ENCODE measurements at places on chromosomes 5 and 9.
A peak's percentile ranks its signal among the peaks of the same experiment; 100 is the strongest.

DNA sequence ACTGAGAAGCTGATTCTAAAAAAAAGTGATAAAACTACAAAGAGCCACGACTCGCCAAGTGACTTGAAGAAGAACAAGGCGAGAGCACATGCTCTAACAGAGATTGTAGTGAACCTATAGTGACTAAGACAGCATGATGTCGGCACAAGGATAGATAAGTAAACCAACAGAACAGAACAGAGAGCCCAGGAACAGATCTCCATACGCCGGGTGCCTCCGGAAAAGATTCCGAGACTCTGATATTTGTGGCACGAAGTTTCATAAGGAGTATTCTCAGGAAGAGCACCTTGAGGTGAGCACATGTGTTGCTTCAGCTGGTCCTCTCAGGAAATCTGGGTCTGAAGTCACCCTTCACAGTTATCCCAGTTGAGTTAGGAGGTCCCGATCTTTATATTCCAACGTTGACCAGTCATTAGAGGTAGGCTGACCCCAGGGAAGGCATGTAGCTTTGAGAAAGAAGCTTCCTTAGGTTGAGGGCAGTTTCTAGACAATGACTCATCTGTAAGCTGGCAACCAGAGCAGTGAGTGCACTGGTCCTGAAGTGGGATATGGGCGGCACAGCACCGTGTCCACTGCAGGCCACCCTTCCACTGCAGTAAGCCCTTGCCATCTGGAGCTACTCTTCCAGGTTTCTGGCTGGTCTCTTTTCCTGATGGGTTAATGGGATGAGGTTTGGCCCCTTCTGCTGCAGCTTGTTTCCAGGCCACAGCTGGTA lies 13.6 kb upstream of the CLK4 start:
- no peak for DNase-seq

DNA sequence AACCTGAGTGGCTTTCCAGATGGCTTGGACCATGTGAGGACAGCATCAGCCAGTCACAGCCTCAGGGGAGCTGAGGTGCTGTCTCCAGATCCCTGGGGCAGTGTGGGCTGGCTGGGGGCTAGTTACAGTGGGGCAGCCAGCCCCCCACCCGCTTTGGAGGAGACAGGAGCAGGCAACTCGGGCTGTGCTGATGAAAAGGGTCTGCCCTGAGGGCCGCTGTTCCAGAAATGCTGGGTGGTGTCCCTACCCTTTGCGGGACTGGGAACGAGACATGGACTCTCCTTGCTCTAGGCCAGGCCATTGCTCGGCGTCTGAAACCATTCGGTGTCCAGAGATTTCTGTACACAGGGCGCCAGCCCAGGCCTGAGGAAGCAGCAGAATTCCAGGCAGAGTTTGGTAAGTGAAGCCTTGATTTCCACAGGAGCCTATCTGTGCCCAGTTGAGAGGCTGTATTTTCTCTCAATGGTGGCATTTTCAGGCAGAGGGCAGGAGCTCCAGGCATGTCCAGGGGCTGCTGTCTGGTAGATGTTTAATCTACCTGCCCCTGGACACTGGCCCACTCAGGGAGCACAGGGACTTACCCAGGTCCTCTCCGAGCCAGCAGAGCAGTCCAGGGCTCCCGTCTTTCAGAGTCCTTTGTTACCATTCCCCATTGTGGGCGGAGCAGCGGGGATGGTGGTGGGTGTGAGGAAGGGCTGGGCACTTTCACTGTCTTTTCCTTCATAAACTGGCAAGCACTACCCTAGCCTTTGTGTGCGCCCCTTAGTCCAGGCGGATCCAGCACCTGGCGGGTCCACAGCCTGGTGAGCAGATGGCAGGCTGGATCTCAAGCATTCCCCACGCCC lies 7.2 kb downstream of the GRHPR start:
- no peak for DNase-seq

DNA sequence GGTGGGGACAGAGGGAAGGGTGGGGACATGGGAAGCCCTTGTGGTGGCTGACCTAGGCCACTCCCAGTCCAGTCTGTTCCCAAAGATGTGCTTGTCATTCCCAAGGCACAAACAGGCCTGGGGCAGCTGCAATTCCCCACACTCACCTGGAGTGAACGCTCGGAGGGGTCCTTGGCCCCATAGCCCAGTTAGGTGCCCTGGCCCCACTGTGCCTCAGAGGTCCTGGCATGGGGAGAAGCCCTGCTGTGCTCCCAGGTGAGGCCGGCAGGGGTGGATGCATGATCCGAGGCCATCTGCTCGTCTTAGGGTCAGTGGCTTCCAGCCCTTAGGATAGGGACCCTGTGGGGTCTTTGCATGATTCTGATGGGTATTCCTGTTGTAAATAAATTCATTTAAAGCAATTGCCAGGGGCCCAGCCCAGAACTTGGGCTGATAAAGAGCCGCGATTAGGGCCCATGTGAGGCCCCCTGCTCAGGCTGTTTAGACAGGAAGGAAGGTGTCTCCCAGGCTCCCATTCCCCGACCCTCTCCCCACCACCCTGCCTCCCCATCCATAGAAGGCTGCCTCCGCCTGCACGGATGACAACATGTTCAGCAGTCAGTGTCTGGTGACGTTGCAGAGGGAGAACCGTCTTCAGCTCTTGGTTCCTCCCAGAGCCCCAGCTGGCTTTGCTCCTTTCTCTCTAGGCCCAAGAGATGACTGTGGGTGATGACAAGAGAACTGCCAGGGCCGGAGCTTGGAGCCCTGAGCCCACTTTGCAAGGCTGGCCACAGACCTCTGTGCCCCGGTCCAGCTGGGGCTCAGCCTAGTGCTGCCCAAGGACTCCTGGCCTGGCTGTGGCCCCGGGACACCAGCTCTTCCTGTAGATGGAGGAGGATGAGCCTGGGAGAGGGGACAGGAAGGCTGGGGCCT lies 28.4 kb upstream of the IRX4 start:
- no peak for DNase-seq

- no peak for DNase-seq
Observed at GRCh38 chr9:33139421-33140228, 27.5 kb downstream of the B4GALT1 start.

- no peak for DNase-seq
Observed at GRCh38 chr5:171242521-171242920, 66.5 kb upstream of the TLX3 start.

GRCh38 chr5:126445502-126446174 lies 22.4 kb downstream of the GRAMD2B start:
- no peak for DNase-seq

GRCh38 chr5:144583541-144584449 lies 413.1 kb downstream of the KCTD16 start:
- DNase-seq = no peak

GRCh38 chr9:3793363-3793762 lies 267.6 kb upstream of the RFX3 start:
- DNase-seq = no peak

- DNase-seq = no peak
Observed at GRCh38 chr5:963310-963672, 45.3 kb upstream of the NKD2 start.

- no peak for DNase-seq
Observed at GRCh38 chr9:137956688-137957385, 79.3 kb downstream of the CACNA1B start.

- DNase-seq = no peak
Observed at GRCh38 chr5:166856791-166857190, 1434.7 kb upstream of the WWC1 start.

- DNase-seq = no peak
Observed at GRCh38 chr5:155905364-155905763, 421.6 kb upstream of the SGCD start.

DNA sequence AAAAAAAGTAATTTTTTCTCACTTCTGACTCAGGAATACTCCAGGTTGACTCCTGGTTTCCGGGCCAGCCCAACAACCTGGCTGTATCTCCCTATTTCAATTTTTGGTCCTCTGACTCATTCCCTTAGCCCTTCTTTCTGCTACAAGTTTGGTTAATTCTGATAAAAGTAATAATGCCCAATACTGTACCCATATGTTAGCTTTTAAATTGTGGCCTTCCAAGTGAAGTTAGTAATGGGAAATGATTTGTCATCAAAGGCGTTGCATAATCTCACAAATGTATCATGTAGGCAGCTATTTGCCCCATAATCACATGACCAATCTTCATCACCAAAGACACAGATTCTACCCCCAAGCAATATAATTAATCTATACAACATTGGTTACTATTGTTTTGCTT lies 31.1 kb upstream of the BNC2 start:
- DNase-seq = no peak

- DNase-seq = no peak
Observed at GRCh38 chr5:161078793-161079192, 226.8 kb upstream of the ATP10B start.

DNA sequence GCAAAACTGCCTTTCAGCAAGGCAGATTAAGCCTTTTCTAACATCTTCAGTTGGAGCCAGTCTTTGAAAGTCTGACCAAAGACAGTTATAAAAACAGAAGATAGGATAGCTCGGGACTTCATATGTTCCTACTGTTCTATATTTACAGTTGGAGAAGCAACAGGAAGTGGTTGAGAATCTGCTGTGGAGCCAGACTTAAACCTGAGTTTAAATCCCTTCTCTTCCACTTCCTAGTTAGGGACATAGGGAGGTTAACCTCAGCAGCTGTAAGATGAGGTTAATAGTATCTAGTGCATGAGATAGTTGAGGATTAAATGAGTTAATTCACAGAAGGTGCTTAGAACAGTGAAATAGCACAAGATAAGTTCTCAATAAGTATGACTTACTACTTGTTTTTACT lies 84.5 kb upstream of the FREM1 start:
- no peak for DNase-seq

- no peak for DNase-seq
Observed at GRCh38 chr5:5978501-5979376, 399.6 kb downstream of the MED10 start.

DNA sequence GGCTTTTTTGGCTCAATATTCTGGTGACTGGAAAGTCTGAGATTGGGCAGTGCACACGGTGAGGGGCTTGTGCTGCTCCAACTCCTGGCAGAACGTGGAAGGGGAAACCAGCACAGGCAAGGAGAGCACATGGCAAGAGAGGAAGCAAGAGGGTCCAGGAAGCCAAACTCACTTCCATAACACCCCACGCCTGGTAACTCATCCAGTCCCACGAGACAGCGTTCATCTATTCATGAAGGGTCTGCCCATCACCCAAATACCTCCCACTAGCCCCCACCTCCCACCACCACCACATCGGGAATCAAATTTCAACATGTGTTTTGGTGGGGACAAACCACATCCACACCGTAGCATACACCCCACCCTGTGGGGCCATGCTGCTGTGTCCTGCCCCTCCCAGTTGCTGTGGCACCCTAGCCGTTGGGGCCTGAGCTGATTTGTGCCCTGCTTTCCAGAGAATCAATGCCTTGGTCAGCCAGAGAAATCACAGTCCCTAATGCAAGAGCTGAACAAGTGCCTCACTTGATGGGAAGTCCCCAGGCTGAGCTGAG lies 27.3 kb downstream of the PROP1 start:
- no peak for DNase-seq

- DNase-seq = peak; percentile 87
Observed at GRCh38 chr9:35115680-35116538, at the start of gene ATOSB. Gene ATOSB (minus strand): TSS chr9:35115862. CDS start chr9:35108274, 7,588 bp downstream.

DNA sequence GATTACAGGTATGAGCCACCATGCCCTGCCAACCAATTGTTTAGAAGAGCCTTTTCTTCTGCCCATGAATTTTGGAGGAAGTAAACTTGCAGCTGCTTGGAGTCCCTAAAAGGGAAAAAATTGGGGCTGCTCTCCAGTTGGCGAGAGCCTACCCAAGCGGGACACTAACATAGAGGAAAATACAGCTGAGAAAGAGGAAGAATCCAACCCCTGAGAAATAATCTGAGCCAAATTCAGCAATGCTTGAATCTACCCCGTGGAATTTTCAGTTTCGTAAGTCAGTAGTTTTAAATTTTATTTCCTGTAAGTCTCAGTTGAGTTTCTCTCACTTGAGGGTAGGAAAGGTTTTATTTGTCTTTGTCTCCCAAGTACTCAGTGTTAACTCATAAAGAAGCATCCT lies 30.4 kb upstream of the UBTD2 start:
- no peak for DNase-seq

- DNase-seq = no peak
Observed at GRCh38 chr5:161799316-161799715, 48.6 kb upstream of the GABRA1 start.

DNA sequence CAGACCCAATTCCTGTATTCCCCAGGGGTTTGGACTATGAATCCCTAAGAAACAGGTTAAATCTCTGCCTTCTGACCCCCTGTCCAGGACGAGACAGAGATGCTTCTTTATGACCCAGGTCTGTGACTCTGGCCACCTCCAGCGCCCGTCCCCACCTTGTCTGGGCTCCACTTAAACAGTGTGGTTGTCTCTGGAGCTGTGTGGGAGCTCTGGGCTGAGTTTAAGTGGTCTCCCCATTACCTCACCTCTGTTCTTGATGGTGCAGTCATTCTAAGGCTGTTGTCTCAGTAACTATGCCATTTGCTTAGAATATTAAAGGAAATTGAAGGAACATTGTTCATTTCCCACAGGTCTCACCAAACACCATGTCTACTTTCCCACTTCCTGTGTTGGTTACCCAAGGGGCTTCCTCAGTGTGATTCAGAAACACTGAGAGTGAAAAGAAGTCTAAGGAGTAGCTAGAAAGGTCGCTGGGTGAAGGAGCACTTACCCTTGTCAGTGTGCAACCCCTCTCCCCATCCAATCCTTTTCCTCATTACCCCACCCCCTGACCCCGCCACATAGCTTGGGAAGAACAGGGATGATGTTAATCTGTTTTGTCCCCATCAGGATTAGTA lies 127.8 kb upstream of the CKMT2 start:
- DNase-seq = no peak

DNA sequence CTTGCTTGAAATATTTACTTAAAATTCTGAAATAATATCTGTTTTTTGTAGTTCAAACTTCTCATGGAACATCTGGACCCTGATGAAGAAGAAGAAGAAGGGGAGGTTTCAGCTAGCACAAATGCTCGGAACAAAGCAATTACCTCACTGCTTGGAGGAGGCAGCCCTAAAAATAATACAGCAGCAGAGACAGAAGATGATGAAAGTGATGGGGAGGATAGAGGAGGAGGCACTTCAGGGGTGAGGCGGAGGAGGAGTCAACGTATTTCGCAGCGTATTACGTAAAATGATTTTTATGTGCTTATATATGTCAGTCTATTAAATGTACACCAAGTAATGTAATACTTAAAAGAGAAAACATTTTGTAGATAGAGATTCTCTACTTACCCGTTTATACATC lies 185.4 kb downstream of the CPLANE1 start:
- DNase-seq = no peak

DNA sequence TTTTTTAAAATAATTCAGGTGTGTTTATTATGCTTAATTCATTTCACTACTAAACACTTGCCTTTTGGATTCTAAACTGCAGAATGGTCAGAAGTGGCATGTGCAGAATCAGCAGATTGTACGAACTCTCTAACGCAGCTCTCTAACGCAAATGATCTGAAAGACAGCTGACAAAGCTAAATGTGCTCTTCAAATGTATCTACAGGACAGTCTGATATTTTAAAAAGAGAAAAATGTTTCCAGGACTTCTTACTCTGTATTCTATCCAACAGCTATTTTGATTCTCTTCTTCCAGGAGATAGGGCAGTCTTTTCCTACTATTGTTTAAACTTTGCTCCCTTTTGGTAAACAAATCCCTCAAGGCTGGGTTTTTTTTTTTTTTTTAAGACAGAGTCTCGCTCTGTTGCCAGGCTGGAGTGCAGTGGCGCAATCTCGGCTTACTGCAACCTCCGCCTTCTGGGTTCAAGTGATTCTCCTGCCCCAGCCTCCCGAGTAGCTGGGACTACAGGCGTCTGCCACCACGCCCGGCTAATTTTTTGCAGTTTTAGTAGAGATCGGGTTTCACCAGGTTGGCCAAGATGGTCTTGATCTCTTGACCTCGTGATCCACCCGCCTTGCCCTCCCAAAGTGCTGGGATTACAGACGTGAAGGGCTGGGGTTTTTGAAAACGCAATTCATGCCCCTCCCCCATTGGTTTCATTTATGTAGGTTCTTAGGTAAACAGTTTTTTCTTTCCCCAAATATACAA lies 1.2 kb downstream of the NMRK1 start:
- no peak for DNase-seq

GRCh38 chr5:160390787-160391696 lies 8.8 kb downstream of the FAM200C start:
- DNase-seq = no peak
